ENCODE measurements at places on chromosomes 2 and 18. TPM values are rescaled to one million over a fixed set of nuclear protein-coding genes. Genes with fewer than 3 reads are reported as not detected.

GRCh38 chr2:171244970-171245782 lies 84.5 kb upstream of the TLK1 start:
- DNase-seq: no peak

GRCh38 chr2:2269989-2270562 lies 61.0 kb downstream of the MYT1L start:
- no peak for DNase-seq

- DNase-seq: no peak
These were observed 158.0 kb upstream of the MMADHC start for GRCh38 chr2:149745396-149746230.

GRCh38 chr2:5740817-5741216 lies 48.6 kb downstream of the SOX11 start:
- no peak for DNase-seq

The REG3G gene
- not detected for total RNA-seq
